Dermis blood vessel endothelial cell (primary cell): ENCODE measurements at places on chromosomes 12 and 14.

DNA sequence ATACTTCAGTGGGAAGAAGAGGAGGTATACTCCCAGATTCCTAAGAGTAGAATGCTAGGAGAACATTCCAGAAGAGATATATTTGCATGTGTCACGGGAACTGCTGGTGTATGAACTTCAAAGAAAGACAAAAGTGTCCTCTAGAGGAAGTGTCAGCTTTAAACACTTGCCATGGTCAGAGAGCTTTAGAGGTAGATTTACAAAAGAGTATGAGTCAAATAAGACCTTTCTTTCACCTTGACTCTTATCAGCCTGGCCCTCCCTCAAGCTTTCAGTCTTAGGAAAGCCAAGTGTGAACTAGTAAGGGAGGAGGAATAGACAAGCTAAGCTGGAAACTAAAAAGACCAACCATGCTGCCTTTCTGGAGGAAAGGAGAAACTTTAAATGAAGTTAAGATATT, 34.7 kb downstream of the COX8C start:
- DNase-seq: no peak

- DNase-seq: peak; percentile 2
Measured at GRCh38 chr12:66900616-66901015, 221.7 kb upstream of the GRIP1 start.

GRCh38 chr14:50924236-50924635, 20.0 kb downstream of the PYGL start:
- no peak for DNase-seq

- DNase-seq: no peak
Measured at GRCh38 chr14:56841611-56842010, 31.3 kb upstream of the OTX2 start.

GRCh38 chr12:67911275-67911600, 78.0 kb upstream of the IFNG-AS1 start:
- DNase-seq: no peak

DNA sequence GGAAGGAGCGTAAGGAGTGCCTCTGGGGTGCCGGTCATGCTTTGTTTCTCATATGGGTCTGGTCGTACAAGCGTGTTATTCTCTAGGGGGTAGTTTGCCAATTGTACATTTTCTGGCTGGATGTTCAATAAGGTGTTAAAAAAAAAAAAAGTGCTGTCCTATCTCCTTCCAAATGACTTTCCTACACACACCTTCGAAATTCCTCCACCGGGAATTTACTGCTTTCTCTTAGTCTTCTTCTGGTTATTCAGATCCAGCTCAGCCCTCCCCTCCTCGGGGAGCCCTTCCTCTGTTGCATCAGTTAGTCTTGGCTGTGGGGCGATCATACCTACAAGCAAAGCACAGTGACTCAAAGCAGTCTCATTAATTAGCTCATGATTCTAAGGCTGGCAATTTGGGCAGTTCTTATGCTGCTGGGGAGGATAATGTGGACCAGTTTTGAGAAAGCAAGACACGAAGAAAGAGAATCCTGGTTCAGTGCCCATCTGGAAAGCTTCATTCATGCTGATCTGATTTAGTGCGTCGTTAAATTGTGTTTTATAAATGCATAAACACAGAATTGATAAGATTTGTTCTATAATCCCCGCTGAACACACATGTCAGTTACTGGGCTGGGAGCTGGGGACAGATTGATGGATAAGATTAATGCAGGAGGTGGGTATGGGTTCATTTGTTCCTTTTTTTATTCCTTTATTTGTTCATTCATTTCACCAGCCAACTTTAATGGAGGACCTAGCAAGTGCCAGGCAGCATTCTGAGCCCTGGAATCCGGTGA, 9.2 kb upstream of the CLMN start:
- DNase-seq: no peak

DNA sequence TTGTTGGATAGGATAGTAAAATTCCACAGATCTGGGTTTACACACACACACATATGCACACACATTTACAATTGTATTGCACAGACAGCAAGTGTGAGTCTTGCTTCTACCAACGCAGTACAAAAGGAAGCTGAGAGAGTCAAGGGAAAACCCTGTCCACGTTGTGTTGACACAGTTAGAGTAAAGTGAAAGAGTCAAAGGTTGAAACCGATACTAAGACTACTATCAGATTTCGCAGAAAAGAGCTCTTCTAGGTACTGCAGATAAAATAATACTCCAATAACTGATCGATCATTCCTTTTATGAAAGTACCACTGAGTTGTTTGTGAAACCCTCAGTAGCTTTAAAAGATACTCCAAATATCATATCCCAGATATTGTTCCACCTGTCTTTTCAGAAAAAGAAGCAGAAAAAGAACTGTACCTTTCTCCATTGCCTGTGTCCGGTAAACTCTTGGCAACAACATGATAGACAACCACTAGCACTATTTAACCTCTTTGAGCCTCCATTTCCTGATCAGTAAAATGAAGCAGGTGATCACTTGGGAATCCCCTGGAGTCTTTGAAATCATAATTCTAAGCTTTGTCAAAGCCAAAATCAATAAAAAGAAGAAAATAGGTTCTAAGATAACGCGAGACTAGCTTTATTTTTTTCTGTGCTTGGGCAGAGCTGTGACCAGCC, 224.6 kb upstream of the FOXN3 start:
- no peak for DNase-seq

GRCh38 chr12:66713984-66714383, 35.1 kb upstream of the GRIP1 start:
- no peak for DNase-seq
